ENCODE measurements at places on chromosomes 3 and 15.
A peak's percentile ranks its signal among the peaks of the same experiment; 100 is the strongest.

DNA sequence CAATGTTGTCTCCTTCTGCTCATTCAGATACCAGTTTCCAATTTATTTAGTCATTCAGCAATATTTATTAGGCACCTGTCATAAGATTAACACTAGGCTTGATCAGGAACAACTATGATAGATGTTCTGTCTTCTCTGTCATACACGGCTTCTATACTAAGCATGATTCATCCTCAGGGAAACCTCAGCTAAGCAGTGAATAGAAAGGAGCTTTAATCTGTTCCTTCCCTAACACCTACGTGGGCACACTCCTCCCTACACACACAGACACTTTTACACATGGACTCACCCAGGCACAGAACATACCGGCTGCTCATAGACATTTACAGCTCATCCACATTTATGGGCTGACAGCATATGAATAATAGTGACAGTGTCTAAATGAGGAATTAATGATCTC, 136.9 kb downstream of the LEKR1 start:
- H3K27ac ChIP-seq = no peak overlapping the region
- H3K4me1 ChIP-seq = no peaks in the 10 kb centered on the region
- H3K4me3 ChIP-seq = no peak overlapping the region
- H3K27me3 ChIP-seq = no peaks in the 10 kb centered on the region
- no peak for DNase-seq

DNA sequence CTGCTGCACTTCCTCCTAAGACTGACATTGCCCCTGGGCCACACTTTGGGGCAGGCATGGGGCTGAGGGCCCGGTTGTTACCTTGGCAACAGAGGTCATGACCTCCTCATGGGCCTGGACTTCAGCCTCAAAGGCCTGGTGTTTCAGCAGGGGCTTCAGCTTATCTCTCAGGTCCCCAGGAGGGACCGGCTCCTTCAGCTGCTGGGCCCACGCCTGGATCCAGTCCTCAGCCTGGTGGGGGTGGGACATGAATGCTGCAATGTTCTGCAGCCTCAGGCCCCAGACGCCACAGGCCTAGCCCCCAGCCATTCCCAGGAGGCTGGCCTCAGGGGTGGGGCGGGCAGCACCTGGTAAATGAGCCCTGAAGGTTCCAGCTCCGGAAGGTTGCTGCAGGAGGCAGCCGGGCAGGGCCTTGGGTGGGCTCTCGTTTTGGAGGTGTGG, 27.6 kb downstream of the SPTBN5 start:
- DNase-seq = no peak
- no peaks in the 10 kb centered on the region for H3K36me3 ChIP-seq
- no peaks in the 10 kb centered on the region for H3K27me3 ChIP-seq
- no peak overlapping the region for H3K4me3 ChIP-seq
- no peak overlapping the region for H3K27ac ChIP-seq
- no peaks in the 10 kb centered on the region for H3K4me1 ChIP-seq

- no peak overlapping the region for H3K4me3 ChIP-seq
- no peaks in the 10 kb centered on the region for H3K27me3 ChIP-seq
- H3K27ac ChIP-seq = no peak overlapping the region
- no peak for DNase-seq
- peaks cover 7% of the 10 kb centered on the region for H3K4me1 ChIP-seq
Observed at GRCh38 chr15:85691350-85692240, 103.1 kb downstream of the KLHL25 start.

GRCh38 chr15:74201710-74202420, 722 bp downstream of the STRA6 start:
- no peaks in the 10 kb centered on the region for H3K36me3 ChIP-seq
- DNase-seq = no peak
- no peaks in the 10 kb centered on the region for H3K27me3 ChIP-seq
- H3K4me3 ChIP-seq = no peak overlapping the region
- peaks cover 18% of the 10 kb centered on the region for H3K4me1 ChIP-seq
- peak overlapping the region; percentile 44 for H3K27ac ChIP-seq

DNA sequence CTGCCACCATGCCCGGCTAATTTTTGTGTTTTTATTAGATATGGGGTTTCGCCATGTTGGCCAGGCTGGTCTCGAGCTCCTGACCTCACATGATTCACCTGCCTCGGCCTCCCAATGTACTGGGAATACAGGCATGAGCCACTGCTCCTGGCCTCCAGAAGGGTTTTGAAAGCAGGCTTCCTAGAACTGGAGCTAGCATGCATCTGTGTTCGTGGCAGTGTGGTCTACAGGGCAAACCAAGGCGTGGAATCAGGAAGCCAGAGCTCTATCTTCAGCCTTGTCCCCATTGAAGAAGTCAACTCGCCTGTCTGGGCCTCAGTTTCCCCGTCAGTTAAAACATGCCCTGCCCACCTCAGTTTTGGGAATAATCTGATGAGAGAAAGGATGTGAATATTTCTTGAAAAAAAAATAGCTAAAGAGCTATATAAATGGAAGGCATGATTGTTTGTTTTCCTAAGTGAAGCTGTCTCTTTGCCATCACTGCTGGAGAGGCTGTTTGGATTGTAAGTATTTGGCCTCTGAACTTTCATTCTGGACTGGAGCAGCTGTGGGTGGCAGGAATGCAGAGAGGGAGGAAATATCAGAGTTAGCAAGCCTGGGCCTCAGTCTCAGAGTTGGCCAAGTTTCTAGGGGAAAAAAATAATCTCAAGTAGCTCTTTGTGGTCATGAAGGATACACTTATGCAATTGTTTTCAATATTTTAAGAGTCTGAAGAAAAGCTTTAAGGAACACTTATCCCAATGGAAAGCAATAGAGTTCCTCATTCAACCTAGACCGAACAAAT, 36.5 kb upstream of the UACA start:
- H3K4me1 ChIP-seq = peaks cover 15% of the 10 kb centered on the region
- no peak overlapping the region for H3K4me3 ChIP-seq
- no peaks in the 10 kb centered on the region for H3K27me3 ChIP-seq

- no peaks in the 10 kb centered on the region for H3K36me3 ChIP-seq
- H3K4me3 ChIP-seq = no peak overlapping the region
- H3K27me3 ChIP-seq = no peaks in the 10 kb centered on the region
- peak overlapping the region; percentile 2 for H3K27ac ChIP-seq
- no peak for DNase-seq
- H3K4me1 ChIP-seq = no peaks in the 10 kb centered on the region
Observed at GRCh38 chr3:112779558-112780480, 66.8 kb downstream of the CD200R1L start.

DNA sequence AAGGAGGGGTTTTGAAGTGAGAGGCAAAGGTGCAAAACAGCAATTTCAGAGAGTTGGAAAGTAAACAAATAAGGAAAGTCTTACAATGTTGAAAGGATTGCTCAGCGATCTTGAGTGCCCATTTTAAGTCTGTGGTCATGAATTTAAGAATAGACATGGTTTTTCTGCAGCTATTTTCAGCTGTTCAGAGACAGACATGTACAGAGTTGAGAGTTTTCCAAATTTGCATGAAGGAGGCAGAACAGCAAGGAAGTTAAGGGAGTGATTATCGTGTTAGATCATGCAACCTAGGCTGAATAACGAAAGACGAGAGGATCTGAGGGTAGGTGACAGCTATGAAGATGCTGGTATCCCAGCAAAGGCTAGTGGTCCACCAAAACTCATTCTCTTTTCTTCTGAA, 37.2 kb downstream of the DET1 start:
- H3K27me3 ChIP-seq = no peaks in the 10 kb centered on the region
- no peaks in the 10 kb centered on the region for H3K4me1 ChIP-seq
- H3K27ac ChIP-seq = no peak overlapping the region
- DNase-seq = no peak
- no peak overlapping the region for H3K4me3 ChIP-seq

GRCh38 chr3:46825450-46825849, 37.8 kb downstream of the MYL3 start:
- no peaks in the 10 kb centered on the region for H3K4me1 ChIP-seq
- H3K27me3 ChIP-seq = no peaks in the 10 kb centered on the region
- DNase-seq = no peak
- H3K27ac ChIP-seq = no peak overlapping the region
- H3K4me3 ChIP-seq = no peak overlapping the region

DNA sequence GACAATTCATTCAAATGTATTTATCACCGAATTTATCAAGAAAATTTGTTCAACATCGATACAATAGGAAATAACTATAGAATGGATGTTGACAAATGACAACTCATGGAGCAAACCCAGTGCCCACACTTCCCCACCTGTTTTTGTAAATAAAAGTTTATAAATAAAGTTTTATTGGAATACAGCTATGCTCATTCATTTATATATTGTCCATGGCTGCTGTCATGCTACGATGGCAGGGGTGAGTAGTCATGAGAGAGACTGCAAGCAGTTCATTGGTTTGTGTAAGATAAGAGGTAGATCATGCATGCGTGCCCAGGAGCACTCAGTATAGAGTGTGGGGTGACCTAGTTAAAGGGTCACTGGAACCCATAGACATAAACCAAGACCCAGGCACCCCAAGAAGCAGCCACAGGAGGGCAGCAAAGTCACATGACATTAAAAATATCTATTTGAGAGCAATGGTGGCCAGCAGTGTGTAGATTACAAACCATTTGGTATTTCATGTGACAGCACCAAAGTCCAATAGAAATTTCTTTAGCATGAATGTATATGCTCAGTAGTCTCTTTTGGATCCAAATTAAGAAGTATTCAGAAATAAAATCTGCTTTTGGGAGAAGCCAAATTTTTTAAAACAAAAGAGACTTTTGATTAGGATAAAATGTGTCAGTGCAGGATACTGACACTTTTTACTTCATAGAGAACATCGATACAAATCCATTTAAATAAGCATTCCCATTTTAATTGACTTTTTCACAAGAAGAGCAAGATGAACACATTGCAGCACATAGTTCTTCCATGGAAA, 794.8 kb downstream of the MCTP2 start:
- no peak overlapping the region for H3K4me3 ChIP-seq
- H3K36me3 ChIP-seq = no peaks in the 10 kb centered on the region
- no peak overlapping the region for H3K27ac ChIP-seq
- H3K27me3 ChIP-seq = no peaks in the 10 kb centered on the region
- DNase-seq = peak; percentile 52

DNA sequence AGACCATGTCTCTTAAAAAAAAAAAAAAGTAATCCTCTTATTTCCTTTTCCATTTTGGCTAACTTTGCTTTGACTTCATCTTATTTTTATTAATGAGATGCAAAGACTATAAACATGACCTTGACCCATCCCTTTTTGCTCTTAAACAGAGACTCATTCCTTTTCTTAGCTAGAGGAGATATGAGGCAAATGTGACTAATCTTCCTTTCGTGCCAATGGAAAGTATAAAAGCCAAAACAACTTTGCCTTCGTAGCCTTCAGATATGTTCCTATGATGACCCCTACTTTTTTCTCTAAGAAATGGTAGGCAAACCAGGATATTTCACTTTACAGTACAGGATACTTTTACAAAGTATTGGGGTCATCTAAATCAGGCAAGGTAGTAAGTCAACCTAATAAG, 36.9 kb upstream of the GOLGB1 start:
- DNase-seq = no peak
- no peaks in the 10 kb centered on the region for H3K36me3 ChIP-seq
- H3K27me3 ChIP-seq = no peaks in the 10 kb centered on the region
- H3K4me1 ChIP-seq = no peaks in the 10 kb centered on the region

GRCh38 chr3:115691964-115692363, 68.7 kb downstream of the GAP43 start:
- no peak for DNase-seq
- H3K27ac ChIP-seq = no peak overlapping the region
- no peaks in the 10 kb centered on the region for H3K27me3 ChIP-seq
- no peaks in the 10 kb centered on the region for H3K36me3 ChIP-seq
- peaks cover 3% of the 10 kb centered on the region for H3K4me1 ChIP-seq

GRCh38 chr3:120982608-120983320, 74.8 kb downstream of the STXBP5L start:
- H3K36me3 ChIP-seq = no peaks in the 10 kb centered on the region
- no peak overlapping the region for H3K4me3 ChIP-seq
- no peak for DNase-seq
- no peak overlapping the region for H3K27ac ChIP-seq
- no peaks in the 10 kb centered on the region for H3K4me1 ChIP-seq
- no peaks in the 10 kb centered on the region for H3K27me3 ChIP-seq

DNA sequence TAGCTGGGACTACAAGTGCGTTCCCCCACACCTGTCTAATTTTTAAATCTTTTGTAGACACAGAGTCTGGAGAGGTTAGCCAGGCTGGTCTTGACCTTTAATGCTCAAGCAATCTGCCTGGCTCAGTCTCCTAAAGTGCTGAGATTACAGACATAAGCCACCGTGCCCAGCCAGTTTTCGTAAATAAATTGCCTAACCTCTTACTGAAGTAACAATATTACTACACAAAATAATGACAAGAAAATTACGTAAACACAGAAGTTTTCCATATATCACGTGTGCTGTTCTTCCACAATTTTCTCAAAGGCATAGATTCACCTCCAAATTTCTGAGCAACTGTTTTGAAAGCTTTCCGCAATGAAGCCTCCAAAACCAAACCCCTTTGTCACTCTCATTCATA, 58.1 kb upstream of the PROK2 start:
- no peak overlapping the region for H3K27ac ChIP-seq
- no peaks in the 10 kb centered on the region for H3K4me1 ChIP-seq
- no peak for DNase-seq

GRCh38 chr15:72074335-72075060, 43.5 kb downstream of the MYO9A start:
- no peak overlapping the region for H3K4me3 ChIP-seq
- no peak for DNase-seq
- H3K4me1 ChIP-seq = no peaks in the 10 kb centered on the region
- no peaks in the 10 kb centered on the region for H3K36me3 ChIP-seq

GRCh38 chr3:95459706-95460105, 1354.7 kb upstream of the EPHA6 start:
- H3K27ac ChIP-seq = no peak overlapping the region
- H3K27me3 ChIP-seq = no peaks in the 10 kb centered on the region
- H3K4me3 ChIP-seq = no peak overlapping the region
- no peak for DNase-seq
- H3K36me3 ChIP-seq = no peaks in the 10 kb centered on the region

DNA sequence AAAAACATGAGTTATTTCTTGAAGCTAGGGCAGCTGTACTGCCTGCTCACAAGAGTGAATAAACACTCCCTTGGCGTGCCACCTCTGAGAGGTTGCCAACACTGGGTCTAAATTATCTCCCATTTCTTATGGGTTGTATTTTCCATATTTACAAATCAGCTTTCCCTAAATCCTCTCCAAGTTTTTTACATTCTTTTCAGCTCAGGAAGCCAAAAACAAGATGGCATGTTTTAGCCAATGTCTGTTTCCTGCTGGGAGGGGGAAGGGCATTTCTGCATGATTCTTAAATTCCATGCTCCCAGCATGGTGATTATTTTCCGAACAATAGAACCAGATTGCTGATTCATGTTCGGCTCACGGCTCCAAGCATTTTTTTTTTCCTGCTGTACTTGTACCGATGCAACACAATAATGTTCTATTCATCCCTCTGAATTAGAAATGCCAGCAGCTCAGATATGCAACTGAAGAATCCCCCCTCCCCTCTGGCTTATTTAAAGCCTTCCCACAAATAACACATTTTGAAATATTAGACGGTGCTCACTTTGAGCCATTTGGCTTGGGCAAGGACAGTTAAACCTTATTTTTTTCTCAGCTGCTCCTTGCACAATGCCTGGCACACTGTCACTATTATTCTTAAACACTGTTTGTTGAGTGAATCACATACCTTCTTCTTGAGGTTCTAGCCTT, 252.5 kb downstream of the THRB start:
- H3K27ac ChIP-seq = no peak overlapping the region
- DNase-seq = no peak
- H3K27me3 ChIP-seq = no peaks in the 10 kb centered on the region
- H3K4me3 ChIP-seq = no peak overlapping the region
- no peaks in the 10 kb centered on the region for H3K36me3 ChIP-seq

GRCh38 chr3:69009559-69010410, 3.7 kb downstream of the EOGT start:
- no peak overlapping the region for H3K4me3 ChIP-seq
- no peak overlapping the region for H3K27ac ChIP-seq
- no peaks in the 10 kb centered on the region for H3K27me3 ChIP-seq
- H3K4me1 ChIP-seq = peaks cover 4% of the 10 kb centered on the region
- no peaks in the 10 kb centered on the region for H3K36me3 ChIP-seq
